ENCODE measurements at places on chromosomes 1 and 21.

- no peak for DNase-seq
These were observed 25.6 kb upstream of the ENAH start for GRCh38 chr1:225678545-225678944.

- no peak for DNase-seq
These were observed 10.5 kb upstream of the CNTN2 start for GRCh38 chr1:205032508-205032907.

GRCh38 chr1:185441605-185442004 is 124.6 kb upstream of the IVNS1ABP start:
- peak; percentile 6 for DNase-seq

DNA sequence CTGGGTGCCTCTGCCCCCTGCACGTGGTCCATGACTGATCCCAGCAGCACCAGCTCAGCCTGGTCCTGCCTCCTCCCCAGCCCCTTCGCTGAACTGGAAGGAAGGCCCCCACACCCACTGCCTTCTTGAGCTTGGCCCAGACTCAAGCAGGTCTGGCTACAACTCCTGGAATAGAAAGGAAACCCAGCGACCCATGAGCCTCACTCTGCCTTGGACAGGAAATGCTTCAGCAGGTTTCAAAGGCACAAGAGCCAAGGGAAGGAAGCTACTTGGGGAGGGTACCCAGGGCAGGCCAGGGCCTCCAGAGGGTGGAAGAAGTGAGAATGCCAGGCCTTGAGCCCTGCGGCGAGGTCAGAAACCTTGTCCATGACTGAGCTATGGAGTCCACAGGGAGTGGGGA is 35.9 kb upstream of the RD3 start:
- DNase-seq = no peak

DNA sequence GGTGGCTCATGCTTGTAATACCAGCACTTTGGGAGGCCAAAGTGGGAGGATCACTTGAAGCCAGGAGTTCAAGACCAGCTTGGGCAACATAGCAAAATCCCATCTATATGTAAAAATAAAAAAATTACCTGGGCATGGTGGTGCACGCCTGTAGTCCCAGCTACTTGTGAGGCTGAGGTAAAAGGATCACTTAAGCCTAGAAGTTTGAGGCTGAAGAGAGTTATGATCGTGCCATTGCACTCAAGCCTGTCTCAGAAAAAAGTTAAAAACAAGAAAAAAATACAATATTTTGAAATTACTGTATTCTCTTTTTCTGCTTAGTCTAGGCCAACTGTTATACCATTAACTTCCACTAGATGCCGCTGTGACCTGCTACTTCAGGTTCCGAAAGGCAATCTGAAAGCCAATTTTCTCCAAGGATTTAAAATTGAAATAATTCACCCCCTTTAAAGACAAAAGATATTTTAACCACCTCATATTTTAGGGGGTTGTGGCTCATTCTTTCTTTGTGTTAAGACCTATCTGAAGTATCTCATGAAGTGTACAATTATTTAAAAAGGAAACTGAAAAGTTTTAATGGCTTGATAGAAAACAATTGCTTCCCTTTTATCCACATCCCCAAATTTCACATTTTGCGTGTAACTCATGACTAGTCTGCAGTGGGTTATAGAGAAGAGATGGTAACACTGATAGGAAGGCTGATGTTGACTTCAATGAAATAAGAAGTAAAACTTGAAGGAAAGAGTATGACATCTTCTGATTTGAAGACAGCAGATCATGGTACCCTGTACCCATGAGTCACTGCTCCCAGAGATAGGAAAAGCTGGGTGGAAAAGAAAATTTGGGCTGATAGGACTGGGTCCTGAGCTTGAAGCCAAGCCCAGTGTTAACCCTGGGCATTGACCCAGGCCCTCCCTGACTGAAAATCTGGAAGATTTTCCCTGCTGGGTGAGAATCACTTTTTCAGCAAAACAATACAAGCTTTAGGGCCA is 24.4 kb upstream of the CLDN14 start:
- DNase-seq = peak; percentile 12

DNA sequence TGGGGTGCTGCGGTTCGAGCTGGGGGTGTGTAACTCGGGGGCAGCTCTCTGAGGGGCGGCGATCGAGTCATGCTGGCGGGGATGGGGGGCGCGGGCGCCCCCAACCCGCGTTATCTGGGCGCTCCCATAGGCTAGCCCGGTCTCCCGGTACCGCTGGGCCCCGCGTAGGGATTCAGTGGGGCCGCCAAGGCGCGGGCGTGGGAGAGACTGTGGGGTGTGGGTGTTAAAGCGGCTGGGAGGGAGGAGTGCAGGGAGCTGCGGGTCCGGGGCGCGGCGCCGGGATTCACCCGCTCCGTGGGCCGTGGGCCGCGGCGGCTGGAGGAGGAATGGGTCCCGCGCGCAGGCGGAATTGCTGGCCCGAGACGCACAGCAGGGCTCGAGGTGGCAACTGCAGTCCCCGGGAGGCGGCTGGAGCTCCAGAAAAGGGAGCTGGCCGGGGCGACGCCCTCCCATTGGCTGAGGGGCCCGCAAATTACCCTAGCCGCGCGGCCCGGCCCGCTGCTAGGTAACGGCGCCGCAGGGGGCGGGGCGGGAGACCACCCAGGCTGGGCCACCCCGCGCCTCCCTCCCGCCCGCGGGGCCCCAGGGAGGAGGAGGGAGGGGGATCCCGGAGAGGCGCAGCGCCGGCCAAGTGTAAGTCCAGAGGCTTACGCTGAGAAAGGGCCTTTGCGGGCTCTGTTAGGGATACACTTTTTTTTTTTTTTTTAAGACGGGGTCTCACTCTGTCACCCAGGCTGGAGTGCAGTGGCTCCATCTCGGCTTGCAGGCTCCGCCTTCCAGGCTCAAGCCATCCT is at the start of gene PTCH2:
TSS of gene PTCH2 (minus strand) at position 392 of the 794 bp plus-strand sequence. CDS start at position 71, 321 bp downstream.
- peak; percentile 58 for DNase-seq

- no peak for DNase-seq
These were observed 5.7 kb downstream of the ZC3H12A start for GRCh38 chr1:37480125-37480466.

- peak; percentile 84 for DNase-seq
These were observed at the start of gene PLPP3 for GRCh38 chr1:56578963-56579875. Gene PLPP3, minus strand, starts transcription at chr1:56579563. Its CDS starts 547 bp downstream, at chr1:56579016.

- peak; percentile 93 for DNase-seq
These were observed 2.6 kb downstream of the E2F2 start for GRCh38 chr1:23528250-23528978.

- DNase-seq = no peak
These were observed 30.1 kb downstream of the SKI start for GRCh38 chr1:2258122-2258681.

GRCh38 chr21:36282568-36283230 is 37.3 kb upstream of the MORC3 start:
- DNase-seq = no peak

GRCh38 chr1:225735252-225736149 is 42.1 kb upstream of the SRP9 start:
- DNase-seq = no peak

- no peak for DNase-seq
These were observed 57.4 kb downstream of the COL6A1 start for GRCh38 chr21:46038871-46039397.

GRCh38 chr1:114130846-114131525 is 22.7 kb downstream of the SYT6 start:
- DNase-seq = no peak

GRCh38 chr1:214824763-214825162 is 221.8 kb downstream of the CENPF start:
- no peak for DNase-seq

GRCh38 chr1:211305044-211305443 is 21.6 kb upstream of the TRAF5 start:
- no peak for DNase-seq

DNA sequence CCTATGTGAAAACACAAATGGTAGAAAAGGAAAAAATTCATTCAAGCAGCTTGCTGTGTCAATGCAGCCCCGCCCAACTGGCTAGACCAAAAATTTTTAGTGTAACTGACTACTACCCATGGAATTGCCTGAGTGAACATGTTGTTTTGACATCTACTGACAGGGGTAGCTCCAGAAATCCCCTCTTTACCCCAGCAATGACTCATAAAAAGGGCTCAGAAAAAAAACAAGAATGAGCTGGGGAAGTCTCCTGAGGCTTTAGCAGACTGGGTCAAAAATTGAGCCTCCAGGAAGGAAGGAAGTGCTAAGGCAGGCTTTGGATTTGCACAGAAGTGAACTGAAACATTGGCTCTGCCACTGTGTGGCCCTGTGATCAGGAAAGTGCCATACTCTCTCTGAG is 24.4 kb upstream of the FGGY start:
- DNase-seq = no peak

Data from SW480 (cell line).